ENCODE measurements at places on chromosomes 5 and 9. TPM values are rescaled to one million over a fixed set of nuclear protein-coding genes. Genes with fewer than 3 reads are reported as not detected.

DNA sequence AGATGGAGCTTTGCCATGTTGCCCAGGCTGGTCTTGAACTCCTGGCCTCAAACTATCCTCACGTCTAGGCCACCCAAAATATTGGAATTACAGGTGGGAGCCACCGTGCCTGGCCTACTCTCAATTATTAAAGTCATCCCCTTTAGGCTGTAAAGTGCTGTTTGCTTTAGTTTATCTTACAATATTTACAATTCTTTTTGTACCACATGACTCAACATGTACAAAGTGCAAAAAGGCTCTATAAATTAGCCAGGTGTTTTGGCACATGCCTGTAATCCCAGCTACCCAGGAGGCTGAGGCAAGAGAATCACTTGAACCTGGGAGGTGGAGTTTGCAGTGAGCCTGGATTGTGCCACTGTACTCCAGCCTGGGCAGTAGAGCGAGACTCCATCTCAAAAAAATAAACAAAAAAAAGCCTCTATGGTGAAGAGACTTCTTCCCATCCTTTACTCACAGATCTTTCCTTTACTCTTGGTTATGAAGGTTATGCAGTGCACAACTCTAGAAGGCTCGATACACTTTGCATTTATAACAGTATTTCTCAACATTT is 28.5 kb upstream of the MLLT3 start:
- DNase-seq: no peak

DNA sequence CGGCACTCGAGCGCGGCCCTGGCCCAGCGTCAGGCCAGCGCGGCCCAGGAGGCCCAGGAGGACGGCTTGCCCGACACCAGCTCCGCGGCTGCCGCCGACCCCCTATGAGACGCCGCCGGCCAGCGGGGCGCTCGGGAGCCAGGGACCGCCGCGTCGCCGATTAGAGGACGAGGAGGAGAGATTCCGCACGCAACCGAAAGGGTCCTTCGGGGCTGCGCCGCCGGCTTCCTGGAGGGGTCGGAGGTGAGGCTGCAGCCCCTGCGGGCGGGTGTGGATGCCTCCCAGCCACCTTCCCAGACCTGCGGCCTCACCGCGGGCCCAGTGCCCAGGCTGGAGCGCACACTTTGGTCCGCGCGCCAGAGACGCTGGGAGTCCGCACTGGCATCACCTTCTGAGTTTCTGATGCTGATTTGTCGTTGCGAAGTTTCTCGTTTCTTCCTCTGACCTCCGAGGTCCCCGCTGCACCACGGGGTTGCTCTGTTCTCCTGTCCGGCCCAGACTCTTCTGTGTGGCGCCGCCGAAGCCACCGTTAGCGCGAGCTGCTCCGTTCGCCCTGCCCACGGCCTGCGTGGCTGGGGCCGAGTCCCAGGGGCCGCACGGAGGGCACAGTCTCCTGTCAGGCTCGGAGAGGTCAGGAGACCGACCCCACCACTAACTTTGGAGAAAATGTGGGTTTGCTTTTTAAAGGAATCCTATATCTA is 42.6 kb upstream of the CACNA1B start:
- DNase-seq: no peak

GRCh38 chr5:171625646-171626045 is 160.0 kb upstream of the SMIM23 start:
- DNase-seq: no peak

- no peak for DNase-seq
Observed at GRCh38 chr9:124078641-124079040, 67.1 kb downstream of the LHX2 start.

DNA sequence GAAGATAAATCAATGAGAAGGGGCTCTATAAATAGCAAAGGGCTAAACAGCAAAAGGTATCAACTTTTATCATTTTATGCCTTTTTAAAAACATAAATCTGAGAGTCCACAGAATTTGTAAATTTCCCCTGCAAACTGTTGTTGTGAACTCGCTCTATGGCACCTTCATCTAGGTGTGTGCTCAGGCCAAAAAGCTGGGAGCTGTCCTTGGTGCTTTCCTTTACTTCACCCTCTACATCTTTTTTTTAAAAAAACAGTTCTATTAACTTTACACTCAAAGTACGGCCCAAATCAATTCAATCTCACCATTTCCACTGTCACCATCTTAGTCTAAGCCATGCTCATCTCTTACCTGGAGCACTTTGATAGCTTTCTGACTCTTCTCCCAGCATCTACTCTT is 108.2 kb upstream of the GPR151 start:
- DNase-seq: no peak

DNA sequence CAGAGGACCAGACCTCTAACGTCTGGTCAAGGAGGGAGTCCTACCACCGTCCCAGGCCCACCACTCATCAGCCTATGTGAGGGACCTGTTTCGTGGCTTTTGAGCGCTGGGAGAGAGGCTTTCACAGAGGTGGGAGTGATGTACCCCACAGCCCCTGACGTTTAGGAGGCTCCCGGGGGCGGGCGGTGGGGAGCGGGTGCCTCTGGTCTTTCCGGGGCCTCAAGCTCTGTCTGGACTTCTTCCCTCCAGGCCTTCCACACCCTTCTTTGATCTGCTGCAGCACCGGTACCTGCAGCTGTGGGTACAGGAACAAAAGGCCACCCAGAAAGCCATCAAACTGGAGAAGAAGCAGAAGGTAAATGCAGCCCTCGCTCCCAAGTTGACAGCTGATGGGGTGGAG is 45.1 kb upstream of the BARHL1 start:
- no peak for DNase-seq

STOM gene
- not detected for total RNA-seq

Data from HT-29 (cell line).